Sciatic nerve (tissue), 2 donors: ENCODE measurements at places on chromosomes 12 and 14. TPM values are rescaled to one million over a fixed set of nuclear protein-coding genes. Genes with fewer than 3 reads are reported as not detected.

The SRGAP1 gene
- 16.0 TPM for total RNA-seq

DNA sequence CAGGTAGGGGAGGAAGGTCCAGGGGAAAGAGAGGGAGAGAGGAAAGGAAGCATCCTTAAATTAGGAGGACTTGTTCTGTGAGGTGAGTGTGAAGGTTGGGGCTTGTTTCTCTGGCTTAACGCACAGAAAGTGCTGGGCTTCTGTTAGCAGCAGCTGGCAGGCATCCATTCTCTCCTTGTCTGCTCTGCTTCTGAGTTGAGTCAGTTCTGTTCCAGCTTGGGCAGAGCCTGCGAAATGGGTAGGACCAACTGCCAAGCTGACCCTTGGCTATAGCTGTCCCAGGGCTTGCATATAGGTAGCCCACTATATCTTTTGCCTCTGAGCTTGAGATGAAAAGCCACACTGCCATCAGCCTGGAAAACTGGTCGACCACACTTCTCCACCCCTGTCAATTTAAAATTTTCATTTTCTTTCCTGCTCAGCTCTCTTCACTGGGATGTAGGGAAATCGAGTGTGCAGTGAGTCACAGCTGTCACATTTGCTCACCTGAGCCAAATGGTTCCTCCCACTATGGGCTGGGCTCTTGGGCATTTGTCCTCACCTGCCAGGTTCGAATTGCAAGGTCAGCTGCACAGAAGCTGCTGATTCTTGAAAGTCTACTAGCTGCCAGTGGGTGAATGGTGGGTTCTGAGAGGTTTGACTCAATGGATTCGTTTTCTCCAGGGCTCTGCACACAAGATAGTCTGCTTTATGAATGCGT lies 256.4 kb upstream of the PWP1 start:
- no peak for DNase-seq

GRCh38 chr14:51285120-51285519 lies 45.1 kb downstream of the TMX1 start:
- DNase-seq, result no peak

GRCh38 chr14:29217813-29218450 lies 451.3 kb downstream of the FOXG1 start:
- DNase-seq, result no peak

The SOAT2 gene
- 1.2 TPM for total RNA-seq

The DAD1 gene
- total RNA-seq, result 163 TPM

The FGF23 gene
- not detected for total RNA-seq

GRCh38 chr12:39420043-39420442 lies 22.9 kb downstream of the KIF21A start:
- DNase-seq, result no peak

The C12orf50 gene
- total RNA-seq, result 0.27 TPM

The ALX1 gene
- 0.22 TPM for total RNA-seq

The CLECL1 gene
- total RNA-seq, result 1.1 TPM
